Coronary artery (tissue), 2 donors: ENCODE measurements at places on chromosomes 13 and 19.

- no peak for DNase-seq
These were observed 294.8 kb downstream of the TSHZ3 start for GRCh38 chr19:31054430-31054829.

- DNase-seq: no peak
These were observed 31.1 kb downstream of the SLC7A1 start for GRCh38 chr13:29564373-29564772.

GRCh38 chr13:86298725-86299124, 499.5 kb upstream of the SLITRK6 start:
- DNase-seq: no peak

- no peak for DNase-seq
These were observed 11.0 kb downstream of the SYDE1 start for GRCh38 chr19:15118248-15118647.

- no peak for DNase-seq
These were observed 72.4 kb upstream of the SOX1 start for GRCh38 chr13:111994578-111994977.

GRCh38 chr19:11452620-11453310, 17.3 kb downstream of the PRKCSH start:
- DNase-seq: no peak

DNA sequence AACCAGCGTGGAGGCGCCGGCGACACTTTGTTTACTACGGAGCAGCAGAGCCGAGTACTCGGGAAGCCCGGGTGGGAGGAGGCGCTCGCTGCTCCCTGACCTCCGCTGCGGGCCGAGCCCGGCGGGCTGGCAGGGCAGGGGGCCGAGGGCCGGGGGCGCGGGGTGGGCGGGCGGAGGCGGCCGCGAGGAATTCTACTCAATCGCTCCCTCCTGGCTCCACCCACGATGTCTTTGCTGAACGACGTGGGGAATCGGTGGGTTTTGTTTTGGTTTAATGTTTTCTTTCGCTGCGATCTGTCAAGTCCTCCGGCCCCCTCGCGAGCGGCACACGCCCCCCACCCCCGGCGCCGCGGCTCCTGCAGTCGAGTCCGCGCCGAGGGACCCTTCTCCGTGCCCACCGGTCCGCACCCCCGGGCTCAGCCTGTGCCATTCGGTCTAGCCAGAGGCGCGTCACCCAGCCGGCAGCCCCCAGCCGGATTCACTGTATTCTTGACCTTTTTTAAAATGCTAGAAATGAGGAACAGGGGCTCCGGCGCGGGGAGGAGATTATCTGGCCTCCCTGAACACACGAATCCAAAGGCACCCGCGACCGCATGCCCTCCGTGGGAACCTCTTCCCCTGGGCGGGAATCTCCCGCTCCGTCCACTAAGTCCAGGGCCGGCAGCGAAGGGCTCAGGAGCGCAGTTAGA, 636 bp upstream of the FOXO1 start:
- DNase-seq: peak; percentile 82

DNA sequence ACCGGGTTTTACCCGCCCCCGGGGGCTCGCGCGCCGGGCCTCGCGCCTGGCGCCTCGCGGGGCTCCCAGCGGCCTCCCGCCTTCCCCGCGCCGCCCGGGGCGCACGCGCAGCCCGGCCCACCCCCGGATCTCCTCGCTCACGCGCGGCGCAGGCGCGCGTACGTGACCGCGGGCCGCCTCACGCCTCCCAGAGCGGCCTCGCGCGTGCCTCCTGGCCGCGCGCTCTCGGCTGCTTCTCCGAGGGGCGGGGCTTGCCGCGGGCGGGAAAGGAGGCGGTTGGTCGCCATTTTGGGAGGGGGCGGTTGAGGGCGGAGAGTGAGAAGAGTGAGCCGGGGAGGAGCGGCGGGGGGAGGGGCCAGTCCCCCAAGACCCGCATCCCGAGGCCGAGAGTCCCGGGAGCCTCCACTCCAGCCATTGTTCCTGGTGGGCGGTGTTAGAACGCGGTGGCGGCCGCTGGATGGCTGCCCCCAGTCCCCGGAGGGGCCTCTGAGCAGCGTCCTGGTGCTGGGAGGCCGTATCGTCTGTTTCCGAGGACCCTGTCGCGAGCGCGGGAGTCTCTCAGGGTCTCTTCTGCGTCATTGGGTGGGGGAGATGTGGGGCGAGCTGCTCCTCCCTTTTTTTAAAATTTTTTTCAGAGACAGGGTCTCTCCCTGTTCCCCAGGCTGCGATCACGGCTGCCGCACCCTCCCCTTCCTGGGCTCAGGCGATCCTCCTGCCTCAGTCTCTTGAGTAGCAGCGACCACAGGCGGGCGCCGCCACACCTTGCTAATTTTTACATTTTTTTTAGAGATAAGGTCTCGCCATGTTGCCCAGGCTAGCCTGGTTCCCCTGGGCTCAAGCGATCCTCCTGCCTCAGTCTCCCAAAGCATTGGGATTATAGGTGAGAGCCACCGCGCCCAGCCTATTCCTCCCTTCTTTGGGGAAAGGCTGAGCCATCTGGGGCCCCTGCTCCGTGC, at the start of gene ZNF541:
Gene ZNF541 (minus strand): TSS at position 78 of the 956 bp plus-strand sequence. CDS start 17,292 bp downstream, outside the sequence.
- no peak for DNase-seq

- peak; percentile 72 for DNase-seq
These were observed 2.4 kb upstream of the KMT2B start for GRCh38 chr19:35715355-35715809.

GRCh38 chr13:77863144-77863543, 55.5 kb downstream of the EDNRB start:
- DNase-seq: no peak

DNA sequence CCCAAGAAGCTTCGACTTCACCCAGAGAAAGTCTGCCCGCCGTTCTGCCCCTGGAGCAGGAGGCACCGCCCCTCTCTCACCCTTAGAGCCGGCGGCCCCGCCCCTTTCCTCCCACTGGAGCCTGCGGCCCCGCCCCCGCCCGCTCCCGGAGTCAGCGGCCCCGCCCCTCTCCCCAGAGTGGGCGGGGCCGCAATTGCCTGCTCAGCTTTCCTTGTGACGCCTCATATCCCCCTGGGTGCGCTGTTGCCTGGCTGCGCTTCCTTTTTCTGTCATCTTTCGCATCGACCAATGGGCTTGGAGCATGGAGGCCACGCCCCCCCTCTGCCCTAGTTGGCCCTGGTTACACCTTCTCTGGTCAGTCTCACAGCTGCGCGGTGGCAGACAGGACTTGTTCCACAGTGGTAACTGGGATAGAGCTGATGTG, 38.2 kb upstream of the ZNF492 start:
- peak; percentile 87 for DNase-seq

DNA sequence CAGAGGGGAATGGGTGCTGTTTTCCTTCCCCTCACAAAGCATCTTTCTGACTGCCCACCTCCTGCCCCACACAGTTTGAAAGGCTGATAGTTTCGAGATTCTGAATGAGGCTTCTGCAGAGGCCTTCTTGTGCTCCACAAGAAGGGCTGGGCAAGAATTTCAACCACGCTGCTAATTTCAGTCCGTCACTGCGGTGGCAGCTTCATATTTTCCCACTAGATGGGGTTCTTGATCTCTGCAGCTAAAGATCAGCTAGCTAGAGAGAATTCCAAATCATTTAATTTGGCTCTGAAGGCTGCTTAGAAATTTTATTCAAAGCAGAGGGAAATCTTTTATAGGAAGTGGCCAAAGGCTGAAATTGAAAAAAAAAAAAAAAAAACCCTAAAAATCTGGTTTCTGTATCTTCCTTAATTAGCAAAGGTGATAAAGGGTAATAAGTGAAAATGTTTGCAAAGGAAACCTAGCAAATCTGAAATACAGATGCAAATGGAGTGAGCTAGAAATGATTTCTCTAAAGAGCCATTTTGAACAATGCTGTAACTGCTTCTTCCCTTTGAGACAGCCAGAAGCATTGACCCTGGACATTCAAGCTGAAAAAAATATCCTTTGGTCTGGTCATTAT, 38.0 kb upstream of the C13orf42 start:
- DNase-seq: no peak
